ENCODE measurements at places on chromosomes 1 and 21.

GRCh38 chr1:58754683-58755467 is 29.0 kb downstream of the JUN start:
- DNase-seq: no peak

DNA sequence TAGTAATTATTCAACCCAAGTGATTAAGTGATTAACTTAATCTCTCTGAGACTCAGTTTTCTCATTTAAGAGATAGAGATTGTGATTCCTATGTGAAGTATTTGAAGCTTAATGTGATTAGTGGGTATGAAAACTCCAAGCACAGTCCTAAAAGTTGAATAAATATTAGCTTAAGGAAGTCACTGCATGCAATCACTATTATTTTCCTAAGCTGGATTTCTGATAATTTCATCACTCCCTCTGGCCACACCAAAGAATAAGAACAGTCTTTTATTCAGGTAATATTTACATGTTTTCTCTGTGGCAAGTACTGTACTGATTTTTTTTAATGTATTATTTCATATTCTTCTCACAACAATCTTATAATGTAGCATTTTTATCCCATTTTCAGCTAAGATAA is 31.1 kb downstream of the CD55 start:
- no peak for DNase-seq

- no peak for DNase-seq
Measured at GRCh38 chr21:46661211-46661625, 25.7 kb downstream of the PRMT2 start.

DNA sequence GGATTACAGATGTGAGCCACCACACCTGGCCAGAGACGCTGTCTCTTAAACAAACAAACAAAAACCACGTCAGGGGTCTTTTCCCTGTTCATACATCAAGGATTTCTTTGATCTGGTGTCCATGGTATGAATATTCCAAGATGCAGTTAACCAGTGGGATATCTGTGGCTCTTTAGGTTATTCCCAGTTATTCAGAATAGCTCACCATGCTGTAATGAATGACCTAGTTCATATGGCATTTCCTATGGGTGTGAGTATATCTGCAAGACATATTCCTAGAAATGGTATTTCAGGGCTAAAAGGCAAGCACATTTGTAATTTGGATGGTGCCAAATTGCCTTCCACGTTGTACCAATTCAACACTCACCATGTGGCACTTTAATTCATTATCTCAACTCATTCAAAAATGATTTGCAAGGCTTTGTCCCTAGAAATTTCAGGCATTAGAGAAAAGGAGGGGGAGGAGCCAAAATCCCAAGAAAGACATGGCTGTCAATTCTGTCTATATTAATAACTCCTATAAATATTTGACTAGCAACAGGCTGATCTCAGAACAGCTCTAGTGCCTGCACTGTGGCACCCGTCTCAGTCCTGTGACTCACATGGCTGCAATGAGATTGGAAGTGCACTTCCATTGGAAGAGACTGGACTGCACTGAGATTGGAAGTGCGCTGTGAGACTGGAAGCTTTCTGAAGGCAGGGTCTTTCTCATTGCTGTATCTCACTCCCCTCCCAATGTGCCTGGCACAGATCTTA is 6.0 kb upstream of the STMN1 start:
- no peak for DNase-seq

- no peak for DNase-seq
Measured at GRCh38 chr1:234608911-234609690, 877 bp downstream of the IRF2BP2 start.

GRCh38 chr1:245404952-245405351 is 250.2 kb downstream of the KIF26B start:
- DNase-seq: no peak

DNA sequence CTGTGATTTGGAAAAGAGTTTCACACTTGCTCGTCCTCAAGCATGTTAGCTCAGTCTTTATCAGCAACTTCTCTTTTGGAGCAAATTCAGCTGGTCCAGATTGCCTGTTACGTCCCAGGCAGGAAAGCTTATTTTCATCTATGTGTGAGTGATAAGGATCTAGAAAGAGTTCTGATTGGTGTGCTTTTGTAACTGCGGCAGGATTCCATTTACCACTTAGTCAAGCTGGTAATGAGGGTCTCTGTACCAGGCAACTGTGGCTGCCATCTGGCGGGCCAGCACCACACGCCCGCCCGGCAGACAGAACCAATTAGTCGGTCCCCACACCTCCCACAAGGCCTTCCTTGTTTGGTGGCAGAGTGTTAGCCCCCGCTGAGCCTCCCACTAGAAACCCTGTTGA is 21.0 kb downstream of the C1orf87 start:
- no peak for DNase-seq

All from urothelium cell line (cell line).